ENCODE measurements at places on chromosomes 4 and X.

DNA sequence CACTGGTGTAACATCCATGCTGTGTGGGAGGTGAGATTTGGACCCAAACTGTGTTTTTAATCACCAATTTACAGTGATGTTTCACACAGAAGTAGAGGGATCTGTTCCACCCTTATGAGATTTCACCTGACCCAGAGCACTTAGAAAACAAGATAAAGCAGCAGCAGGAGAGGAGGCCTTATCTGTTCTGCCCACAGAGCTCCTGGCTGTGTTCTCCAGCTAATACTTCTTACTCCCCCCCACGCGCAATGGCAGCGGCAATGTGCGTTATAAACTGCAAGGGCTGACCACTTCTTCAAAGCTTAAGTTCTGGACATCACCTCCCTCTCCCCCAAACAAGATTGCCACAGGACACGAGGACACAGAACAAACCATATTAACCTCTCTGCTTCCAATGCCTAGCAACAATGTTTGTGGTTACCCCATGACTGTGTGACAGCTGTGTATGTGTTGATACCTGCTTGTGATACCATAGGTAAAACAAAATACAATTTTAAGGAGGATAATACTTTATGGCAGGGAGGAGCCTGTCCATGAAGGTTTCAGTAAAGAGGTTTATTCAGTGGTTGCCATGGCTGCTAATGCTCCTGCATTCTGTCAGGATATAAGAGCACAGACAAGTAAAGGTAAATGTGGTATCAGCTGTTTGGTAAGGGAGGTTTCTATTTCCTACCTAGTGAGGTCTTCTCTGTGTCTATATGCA lies 210.0 kb downstream of the SOWAHB start:
- no peak for DNase-seq

- DNase-seq, result no peak
Observed at GRCh38 chr4:183399126-183399522, 45.3 kb upstream of the CDKN2AIP start.

DNA sequence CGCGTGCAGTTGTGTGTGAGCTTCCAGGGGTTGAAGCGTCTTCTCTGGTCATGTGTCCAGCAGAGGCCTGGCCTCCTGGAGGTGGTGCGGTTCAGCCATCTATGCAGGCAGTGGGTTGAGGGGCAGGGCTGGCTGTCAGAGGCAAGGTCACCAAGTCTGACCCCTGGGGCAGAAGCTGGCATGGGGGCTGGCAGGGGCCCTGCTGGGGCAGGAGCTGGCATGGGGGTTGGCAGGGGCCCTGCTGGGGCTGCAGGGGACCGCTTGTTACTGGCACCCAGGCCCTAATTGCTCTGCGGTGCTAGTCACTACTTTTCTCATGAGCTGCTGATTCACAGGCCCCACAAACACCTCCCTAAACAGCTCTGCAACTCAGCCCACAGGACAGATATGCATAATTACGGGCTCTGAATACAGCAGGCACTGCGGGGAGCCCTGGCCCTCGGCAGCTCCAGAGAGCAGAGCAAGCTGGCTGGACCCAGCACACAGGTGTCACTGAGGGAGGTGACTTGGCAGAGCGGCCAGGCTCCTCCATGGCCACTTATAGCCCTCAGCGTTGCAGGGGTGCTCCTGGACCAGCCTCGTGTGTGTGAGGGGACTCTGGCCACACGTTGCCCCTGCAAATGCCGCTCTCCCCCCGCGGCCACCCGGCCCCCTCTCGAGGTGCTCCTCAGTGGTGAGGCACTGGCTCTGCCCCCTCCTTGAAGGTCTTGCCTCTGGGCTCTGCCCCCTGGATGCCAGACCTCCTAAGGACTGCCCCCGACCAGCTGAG lies 32.7 kb downstream of the CPLX1 start:
- DNase-seq, result no peak

DNA sequence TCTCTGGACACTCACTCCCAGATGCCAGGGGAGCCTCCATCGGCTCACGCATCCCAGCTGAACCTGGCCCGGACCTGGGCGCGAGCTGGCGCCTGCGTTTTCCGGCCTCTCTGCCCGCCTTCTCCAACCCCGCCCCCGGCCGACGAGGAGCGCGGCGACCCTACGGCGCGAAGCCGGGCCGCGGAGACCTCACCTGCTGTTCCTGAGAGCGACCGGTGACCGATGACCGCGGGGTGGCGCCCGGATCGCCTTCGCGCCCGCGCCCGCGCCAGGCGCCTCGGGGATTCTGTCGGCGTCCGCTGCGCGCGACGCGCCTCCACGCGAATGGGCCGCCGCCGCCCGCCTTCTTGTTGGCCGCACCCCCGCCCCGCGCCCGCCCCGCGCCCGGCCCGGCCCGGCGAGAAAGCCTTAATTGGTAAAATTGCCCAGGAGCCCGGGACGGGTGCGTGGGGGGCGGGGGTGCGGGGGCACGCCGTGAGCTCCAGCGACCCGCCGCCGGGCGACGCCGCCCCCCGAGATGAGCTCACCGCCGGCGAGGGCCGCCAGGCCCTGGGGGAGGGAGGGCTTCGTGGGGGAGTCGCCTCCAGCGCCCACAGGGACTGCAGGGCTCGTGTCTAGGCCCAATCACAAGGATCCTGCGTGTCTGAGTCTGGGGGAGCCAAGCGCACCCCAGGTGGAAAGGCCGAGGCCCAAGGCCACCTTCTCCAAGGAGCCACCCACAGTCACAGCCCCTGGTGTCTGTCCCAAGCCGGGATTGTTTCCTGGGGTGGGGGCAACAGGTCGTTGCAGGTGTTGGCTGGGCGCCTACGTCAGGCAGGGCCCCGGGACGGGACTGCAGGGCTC lies at the start of gene FLNA:
Gene FLNA, minus strand, starts transcription at position 322 of the 843 bp plus-strand sequence. CDS start 3,389 bp downstream, outside the sequence.
- peak; percentile 19 for DNase-seq

GRCh38 chr4:151432654-151433053 lies 23.7 kb downstream of the FHIP1A start:
- no peak for DNase-seq

GRCh38 chr4:73583666-73584065 lies 36.6 kb downstream of the RASSF6 start:
- DNase-seq, result no peak

- no peak for DNase-seq
Observed at GRCh38 chr4:170011921-170012628, 14.1 kb downstream of the MFAP3L start.

GRCh38 chr4:122827879-122828601 lies 1.4 kb downstream of the FGF2 start:
- DNase-seq, result peak; percentile 24
